ENCODE measurements at places on chromosomes 4 and X. TPM values are rescaled to one million over a fixed set of nuclear protein-coding genes. Genes with fewer than 3 reads are reported as not detected.

YTHDC1 gene
- total RNA-seq = 127 TPM

FAT4 gene
- total RNA-seq = 23.4 TPM

PTCHD1 gene
- total RNA-seq = 0.04 TPM

DNA sequence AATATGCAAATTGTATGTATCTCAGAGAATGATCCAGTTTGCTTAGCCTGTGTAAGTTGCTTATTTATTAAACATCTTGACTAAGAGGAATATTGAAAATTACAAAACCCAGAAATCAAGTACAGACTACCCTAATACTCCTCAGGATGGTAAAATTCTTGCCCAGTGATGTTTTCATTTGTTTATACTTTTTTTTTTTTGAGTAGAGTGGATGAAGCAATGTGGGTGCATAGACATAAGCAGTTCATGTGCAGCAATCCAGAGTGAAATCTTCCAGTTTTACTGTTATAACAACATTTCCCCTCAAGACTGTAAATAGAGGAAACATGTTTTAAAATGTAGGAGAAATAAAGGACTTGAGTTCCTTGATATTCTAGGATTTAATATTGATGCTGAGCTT lies 4.7 kb downstream of the GLRB start:
- DNase-seq = no peak

DNA sequence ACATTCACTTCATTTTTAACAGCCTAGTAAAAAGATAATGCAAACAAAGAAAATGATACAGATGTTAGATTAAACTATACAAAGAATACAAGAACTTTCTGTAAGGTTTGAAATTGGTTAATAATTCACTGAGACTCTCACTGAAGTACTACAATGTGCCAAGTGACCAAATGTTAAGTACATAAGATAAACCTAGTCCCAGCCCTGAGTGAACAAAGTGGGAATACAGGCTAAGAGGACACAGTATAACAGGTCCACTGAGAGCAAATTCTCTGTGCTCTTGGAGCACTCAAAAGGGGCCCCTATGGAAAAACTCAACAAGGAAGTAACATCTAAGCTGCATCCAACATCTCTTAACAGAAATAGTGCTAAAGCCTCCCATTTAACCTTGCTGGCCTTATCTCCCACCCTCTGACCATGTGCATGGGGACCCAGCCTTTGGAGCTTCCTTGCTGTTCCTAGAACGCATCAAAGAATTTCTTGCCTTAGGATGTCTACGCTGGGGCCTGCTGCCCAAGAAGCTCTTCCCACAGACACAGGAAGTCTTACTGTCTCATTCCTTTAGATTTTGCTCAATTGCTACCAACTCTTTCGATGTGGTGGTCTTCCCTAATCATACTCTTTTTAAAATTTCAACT lies 113.4 kb downstream of the ZAR1 start:
- DNase-seq = no peak

- no peak for DNase-seq
These were observed 94.6 kb upstream of the WDR44 start for GRCh38 chrX:118251271-118251670.

GRCh38 chrX:74536832-74537371 lies 77.5 kb downstream of the RLIM start:
- DNase-seq = no peak

DNA sequence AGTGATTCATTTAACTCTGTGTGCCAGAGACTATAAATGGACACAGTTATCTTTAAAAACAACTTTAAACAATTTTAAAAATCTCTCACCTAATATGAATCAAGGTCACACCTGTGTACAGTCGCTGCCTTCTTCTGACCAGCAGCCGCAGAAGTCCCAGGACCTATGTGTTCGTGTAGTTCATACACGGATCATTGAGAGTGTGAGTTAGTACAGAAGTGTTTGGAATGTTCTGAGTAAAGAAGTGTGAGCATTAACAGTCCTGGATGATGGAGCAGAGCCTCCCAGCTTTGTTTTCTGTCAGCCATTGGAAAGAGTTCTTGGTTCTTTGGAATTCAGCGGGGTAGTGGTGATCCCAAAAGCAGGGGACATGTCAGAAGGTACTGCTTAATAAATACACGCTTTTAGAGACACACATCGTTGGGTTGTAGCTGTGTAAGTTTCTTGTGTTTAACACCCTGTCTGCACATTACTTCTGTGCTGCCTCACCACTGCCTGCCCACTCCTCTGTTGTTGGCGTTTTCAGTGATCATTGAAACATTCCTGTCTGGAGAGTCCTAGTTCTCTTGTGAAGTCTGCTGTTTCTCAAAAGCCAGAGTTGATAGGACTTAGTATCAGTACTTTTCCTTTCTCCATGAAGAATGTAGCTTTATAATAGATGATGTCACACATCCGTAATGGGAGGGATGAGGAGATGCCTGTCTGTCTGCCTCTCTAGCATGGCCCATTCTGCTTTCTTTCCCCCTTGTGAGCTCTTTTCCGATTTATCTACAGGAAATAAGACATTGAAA lies 90.6 kb downstream of the PTTG2 start:
- no peak for DNase-seq

DNA sequence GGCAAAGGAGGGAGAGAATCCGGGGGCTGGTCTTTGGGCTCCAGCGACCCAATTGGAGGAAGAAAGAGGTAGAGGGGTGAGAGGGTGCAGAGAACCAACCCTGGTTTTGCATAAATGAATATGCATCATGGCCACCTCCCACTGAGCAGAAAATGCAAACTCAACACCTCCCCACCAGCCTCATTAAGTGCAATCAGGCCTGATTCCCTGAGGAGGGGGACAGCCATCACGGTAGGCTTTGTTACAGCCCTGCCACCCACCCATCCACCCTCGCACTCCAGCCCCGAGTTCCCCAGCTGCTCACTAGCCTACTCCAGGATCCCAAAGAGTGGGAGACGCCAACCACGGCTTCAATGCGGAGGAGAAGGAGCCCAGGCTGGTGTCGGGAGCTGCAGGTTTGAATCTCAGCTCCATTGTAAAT lies 48.3 kb upstream of the MAN2B2 start:
- no peak for DNase-seq

DNA sequence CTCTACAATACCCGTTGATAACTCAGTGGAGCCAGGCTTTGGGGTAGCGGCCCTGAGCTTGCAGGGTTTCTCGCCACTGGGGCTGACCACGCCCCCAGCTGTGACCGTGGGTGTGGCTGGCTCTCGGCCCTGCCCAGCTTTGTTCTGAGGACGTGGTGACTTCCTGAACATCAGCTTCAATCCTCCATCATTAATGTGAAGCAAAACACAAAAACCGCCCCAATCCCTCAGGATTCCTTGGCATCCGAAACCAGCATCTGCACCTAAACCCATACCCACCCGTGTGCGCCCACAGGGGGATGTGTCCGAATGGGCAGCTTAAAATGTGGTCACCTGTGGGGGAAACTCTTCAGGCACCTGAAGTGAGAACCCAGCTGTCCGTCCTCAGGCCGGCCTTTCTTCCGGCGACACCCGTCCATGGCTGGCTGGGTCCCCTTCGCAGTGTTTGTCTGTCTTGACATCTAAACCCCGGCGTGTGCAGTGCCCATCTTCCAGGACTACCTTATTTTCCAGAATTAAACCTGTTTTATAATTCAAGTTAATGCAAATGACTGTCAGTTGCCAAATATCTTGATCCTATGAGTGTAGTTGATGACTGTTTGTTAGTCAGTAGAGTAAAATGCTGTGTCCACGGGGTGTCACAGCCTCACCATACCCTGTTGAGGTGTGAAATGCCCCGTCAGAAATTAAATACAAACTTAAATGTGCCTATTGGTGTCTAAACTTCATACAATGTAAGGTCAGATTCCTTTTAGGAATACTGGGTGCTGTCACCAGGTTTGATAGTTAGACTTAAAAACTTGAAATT lies 27.3 kb downstream of the NELFA start:
- no peak for DNase-seq

DNA sequence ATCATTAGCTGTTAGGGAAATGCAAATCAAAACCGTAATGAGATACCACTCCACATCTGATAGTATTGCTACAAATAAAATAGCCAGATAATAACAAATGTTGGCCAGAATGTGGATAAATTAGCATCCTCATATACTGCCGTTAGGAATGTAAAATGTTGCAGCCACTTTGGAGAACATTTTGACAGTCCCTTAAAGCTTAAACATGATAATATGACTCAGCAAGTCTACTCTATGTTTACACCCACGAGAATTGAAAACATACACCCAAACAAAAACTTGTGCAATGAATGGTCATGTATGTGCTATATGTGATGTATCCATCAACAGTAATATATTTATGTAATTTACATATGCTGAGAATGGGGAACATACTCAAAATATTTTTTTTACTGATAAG lies 78.2 kb downstream of the GSTCD start:
- DNase-seq = no peak

DNA sequence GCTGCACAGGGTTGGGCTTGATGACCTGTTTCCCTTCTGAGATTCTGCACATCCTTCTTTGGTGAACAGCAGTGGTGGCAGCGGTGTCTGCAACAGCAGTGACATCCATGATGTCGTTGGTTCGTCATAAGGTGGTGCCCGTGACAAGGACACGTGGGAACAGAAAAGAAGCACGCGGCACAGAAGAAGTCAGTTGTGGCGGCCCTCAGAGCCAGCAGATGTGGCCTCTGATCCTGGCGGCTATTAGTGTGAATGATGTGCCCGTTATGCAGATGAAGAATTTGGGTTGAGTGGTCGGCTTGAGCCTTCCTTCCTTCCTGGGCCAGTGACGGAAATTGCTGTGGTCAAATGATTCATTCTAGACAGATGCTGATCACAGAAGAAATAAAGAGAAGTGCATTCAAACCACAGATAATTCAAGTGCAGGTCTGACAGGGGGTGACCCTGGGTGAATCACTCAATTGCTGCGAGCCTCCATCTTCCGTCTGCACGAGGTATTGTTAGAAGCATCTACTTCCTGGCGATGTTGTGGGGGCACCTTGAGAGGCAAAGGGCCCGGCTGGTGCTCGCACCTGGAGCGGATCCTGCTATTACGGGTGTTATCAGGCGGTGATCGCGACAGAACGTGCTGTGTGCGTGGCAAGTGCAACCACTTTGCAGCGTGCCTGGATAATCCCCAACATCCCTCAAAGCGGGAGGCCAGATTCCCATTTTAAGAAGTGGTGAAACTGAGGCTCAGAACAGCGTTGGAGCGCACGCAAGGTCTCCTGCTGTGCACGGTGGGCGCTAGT lies 215.2 kb upstream of the PSAPL1 start:
- no peak for DNase-seq

DNA sequence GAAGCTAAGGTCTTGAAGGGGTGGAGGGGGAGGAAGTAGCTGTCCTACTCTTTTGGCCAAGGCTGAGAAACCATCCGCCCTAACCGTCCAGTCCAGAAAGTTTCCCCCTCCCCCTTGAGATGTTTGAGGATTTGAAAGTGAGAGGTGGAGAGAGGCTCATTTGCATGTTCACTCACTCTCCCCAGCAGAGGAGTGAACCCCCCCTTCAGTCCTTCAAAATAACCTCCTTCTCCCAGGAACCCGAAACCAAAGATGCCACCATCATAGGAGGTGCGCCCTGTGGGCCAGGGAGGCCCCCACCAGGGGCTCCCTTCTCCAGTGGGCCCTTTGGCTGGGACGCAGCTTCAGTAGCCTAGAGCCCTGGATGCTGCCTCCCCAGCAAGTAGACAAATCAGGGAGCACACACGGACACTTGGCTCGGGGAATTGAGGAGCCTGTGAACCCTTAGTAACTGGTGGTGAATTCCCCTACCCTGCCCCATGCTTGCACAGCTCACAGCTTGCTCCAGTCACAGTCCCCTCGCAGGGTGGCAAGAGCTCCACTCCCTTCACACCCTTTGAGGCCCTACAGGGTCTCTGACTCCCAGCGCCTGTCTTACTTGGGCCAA lies 25.6 kb downstream of the ELF4 start:
- DNase-seq = no peak

- DNase-seq = no peak
These were observed 93.0 kb downstream of the ZNF518B start for GRCh38 chr4:10364194-10364593.

DNA sequence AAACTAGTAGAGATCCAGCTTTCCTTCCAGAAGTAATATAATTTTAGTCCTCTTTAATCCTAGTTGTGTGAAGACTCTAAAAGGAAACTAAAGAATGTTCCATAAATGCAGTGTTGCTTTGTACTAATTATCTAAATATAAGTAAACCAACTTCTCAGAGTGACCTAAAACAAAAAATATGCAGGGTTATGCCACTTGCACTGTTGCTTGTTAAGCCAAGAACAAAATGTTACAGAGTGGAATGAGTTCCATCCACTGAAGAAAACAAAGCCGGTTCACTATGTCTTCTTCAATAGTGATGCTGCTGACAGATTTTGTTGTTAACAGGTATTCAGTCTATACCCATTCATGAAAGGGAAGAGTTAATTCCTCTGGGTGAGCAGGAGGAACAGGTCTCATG lies 252.0 kb upstream of the DIAPH2 start:
- DNase-seq = no peak

DNA sequence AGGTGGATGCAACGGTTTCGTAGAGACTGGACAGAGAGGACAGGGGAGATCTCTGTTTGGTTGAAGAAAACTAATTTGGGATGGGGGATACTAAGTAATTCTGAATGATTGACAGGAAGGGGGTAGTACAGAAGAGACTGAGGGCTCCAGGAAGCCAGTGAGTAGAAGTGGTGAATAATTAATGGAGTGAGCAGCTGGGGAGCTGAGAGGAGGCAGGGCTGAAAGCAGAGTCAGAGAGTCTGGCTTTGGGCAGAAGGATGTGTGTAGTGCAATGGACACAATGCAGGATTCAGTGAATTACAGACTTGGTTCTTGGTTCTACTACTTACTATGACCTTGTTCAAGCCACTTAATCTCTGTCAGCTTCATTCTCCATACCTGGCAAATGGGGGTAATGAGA lies 161.7 kb downstream of the RBMX2 start:
- no peak for DNase-seq

DNA sequence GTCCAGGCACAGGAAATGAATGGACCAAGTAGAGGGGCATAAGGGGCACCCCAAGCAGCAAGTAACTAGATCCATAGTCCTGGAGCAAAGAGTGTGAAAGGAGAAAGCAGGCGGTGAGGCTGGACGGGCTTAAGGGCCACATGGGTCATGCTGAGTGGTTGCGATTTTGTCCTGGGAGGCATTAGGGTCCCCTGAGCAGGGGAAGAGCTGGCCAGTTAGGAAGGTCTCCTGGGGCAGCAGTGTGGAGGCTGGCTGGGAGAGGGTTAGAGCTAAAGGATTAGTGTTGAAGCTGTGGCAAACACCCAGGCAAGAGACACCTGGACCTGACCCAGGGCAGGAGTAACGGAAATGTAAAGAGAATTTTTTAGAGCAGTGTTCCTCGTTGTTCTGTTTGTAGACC lies 26.5 kb downstream of the MYOZ2 start:
- DNase-seq = no peak

DNA sequence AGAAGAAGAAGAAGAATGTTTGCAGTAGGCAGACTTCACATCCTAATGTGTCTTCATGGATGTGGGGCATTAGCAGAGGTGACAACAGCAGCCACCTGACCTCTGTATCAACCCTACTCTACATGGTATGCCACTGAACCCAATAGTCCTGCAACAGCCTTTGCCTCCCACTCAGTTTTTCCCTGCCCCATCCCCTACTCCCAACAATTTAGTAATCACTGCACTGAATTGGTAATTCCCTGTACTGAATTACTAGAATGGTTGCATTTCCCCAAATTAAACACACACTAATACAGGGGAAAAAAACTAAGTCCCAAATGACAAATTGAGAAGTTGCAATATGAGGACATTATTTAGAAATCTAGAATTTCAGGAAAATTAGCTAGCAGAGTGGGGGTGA lies 31.4 kb upstream of the FAM241A start:
- no peak for DNase-seq

- DNase-seq = no peak
These were observed 70.1 kb downstream of the CENPC start for GRCh38 chr4:67475155-67475554.
